ENCODE measurements at places on chromosomes 6 and 20.
A peak's percentile ranks its signal among the peaks of the same experiment; 100 is the strongest.

GRCh38 chr6:47391675-47392074 is 82.0 kb upstream of the TNFRSF21 start:
- H3K36me3 ChIP-seq = no peaks in the 10 kb centered on the region
- DNase-seq = no peak
- H3K27me3 ChIP-seq = peaks cover 7% of the 10 kb centered on the region
- H3K4me3 ChIP-seq = no peak overlapping the region

- H3K27me3 ChIP-seq = peaks cover 4% of the 10 kb centered on the region
- no peaks in the 10 kb centered on the region for H3K36me3 ChIP-seq
- H3K4me3 ChIP-seq = no peak overlapping the region
- H3K27ac ChIP-seq = no peak overlapping the region
- peak; percentile 71 for DNase-seq
These were observed 29.9 kb upstream of the FAM210B start for GRCh38 chr20:56328861-56329260.

DNA sequence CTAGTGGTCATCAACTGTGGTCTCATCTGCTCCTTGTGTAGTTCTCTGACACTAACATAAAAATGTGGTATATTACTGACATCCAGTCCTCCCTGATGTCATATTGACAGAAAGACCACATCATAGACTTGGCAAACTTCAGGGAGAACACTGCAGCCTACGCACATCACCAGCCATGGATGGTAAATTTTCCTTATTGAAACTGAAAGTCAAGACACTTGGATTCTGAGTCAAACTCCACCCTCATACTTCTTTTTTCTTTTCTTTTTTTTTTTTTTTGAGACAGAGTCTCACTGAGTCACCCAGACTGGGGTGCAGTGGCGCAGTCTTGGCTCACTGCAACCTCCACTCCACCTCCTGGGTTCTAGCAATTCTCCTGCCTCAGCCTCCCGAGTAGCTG is 25.4 kb downstream of the NDRG3 start:
- peak overlapping the region; percentile 65 for H3K27ac ChIP-seq
- DNase-seq = peak; percentile 68
- peaks cover 8% of the 10 kb centered on the region for H3K36me3 ChIP-seq
- no peaks in the 10 kb centered on the region for H3K27me3 ChIP-seq
- H3K4me1 ChIP-seq = peaks cover 12% of the 10 kb centered on the region
- H3K4me3 ChIP-seq = no peak overlapping the region

DNA sequence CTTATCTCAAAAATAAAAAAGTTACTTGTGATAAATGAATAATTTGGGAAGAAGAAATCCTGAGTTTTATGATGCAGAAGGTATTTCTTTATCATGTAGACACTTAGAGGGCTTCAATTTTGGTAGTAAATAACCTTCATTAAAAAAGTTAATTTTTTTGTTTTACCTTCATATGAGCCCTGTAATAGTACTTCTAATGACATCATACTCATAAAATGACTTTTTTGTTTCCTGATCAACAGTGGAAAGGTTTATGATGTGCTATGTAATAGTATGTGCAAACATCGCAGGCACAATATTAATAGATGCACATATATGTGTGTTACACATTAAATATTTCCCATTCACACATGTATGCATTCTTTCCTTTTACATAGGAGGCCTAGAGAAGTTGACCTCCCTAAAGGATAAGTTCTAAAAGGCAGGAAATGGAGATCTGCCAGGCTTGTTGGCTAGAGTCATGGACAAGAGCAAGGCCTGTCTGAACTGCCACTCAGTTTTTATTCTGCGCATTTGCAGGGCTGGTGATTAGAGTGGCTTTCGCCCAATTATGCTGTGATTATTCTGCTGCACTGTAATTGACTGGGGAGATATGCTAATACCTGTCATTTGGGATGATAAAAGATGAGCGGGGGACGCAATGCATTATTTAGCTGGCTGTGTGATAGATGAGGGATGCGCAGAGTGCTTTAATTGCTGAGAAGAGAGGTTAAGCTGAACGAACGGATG is 272.6 kb downstream of the TMEM242 start:
- H3K27me3 ChIP-seq = no peaks in the 10 kb centered on the region
- no peak overlapping the region for H3K4me3 ChIP-seq
- DNase-seq = no peak
- H3K27ac ChIP-seq = no peak overlapping the region
- H3K4me1 ChIP-seq = peaks cover 18% of the 10 kb centered on the region

GRCh38 chr6:41648921-41649320 is 10.7 kb downstream of the MDFI start:
- no peak overlapping the region for H3K4me3 ChIP-seq
- H3K27me3 ChIP-seq = no peaks in the 10 kb centered on the region
- no peak for DNase-seq

DNA sequence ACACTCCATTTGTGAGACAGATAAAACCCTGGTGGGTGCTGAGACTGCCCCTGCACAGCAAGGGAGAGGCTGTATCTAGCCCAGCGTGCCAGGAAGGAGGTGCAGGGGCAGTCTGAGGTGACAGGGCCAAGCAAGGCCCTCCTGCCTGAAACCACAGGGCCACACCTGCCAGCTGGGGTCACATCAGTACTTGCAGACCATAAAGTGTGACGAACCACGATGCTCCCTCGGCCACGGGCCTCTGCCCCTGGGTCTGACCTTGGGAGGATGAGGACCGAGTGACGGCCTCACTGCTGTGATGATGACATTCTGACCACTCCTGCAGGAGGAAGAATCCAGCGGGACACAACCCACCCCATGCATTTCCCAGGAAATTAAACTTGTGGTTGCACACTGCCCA is 75.1 kb downstream of the NINL start:
- no peak for DNase-seq
- H3K4me1 ChIP-seq = no peaks in the 10 kb centered on the region

DNA sequence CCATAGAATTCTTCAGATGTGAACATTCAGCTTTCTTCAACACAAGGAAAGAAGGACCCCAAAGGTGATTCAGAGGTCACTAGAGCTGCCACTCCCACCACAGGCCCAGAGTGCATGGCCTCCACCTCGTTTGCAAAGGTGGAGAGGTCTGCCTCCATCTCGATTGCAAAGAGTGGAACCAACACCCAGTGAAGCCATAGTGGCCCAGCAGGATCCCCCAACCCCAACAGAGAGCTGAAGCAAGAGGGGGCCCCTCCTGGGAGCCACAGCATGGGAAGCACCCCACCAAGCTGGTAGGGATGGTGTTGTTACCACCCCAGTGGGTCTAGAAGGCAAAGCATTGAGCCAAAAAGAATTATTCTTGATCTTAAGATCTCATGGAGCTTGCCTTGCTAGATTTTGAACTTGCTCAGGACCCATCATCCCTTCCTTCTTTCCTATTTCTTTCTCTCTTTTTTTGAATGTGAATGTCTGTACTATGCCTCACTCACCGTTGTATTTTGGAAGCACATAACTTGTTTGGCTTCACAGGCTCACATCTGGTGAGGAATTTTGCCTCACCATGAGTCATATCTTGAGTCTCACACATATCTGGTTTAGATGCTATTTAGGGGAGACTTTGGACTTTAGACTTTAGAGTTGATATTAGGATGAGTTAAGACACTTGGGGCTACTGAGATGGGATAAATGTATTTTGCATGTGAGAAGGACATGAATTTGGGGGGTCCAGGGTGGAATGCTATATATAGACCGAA is 119.2 kb downstream of the ANKRD60 start:
- H3K4me1 ChIP-seq = no peaks in the 10 kb centered on the region
- H3K27me3 ChIP-seq = peaks cover 8% of the 10 kb centered on the region
- H3K36me3 ChIP-seq = no peaks in the 10 kb centered on the region
- DNase-seq = no peak

DNA sequence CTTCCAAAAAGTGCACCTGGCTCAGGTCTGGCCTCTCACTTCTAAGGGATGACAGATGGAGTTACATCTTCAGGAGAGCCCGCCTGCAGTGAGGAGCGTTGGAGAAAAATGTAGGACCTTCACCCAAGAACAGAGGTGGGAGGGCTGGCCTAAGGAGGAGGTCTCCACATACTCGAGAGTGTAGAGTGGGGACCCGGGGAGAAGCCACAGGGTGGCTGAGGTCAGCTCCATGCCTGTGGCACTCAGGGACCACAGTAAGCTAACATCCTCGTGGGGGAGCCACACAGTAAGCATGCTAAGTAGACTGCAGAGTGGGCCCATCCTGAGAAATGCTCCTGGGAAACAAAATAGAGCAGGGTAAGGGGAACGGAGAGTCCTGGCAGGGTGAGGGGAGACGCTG is 24.0 kb downstream of the AAR2 start:
- no peaks in the 10 kb centered on the region for H3K4me1 ChIP-seq
- H3K27ac ChIP-seq = no peak overlapping the region
- no peak overlapping the region for H3K4me3 ChIP-seq
- no peaks in the 10 kb centered on the region for H3K27me3 ChIP-seq

- no peak overlapping the region for H3K27ac ChIP-seq
- H3K27me3 ChIP-seq = peaks cover 14% of the 10 kb centered on the region
- no peaks in the 10 kb centered on the region for H3K4me1 ChIP-seq
- no peaks in the 10 kb centered on the region for H3K36me3 ChIP-seq
- no peak overlapping the region for H3K4me3 ChIP-seq
These were observed 158.6 kb upstream of the PREP start for GRCh38 chr6:105561486-105561885.

DNA sequence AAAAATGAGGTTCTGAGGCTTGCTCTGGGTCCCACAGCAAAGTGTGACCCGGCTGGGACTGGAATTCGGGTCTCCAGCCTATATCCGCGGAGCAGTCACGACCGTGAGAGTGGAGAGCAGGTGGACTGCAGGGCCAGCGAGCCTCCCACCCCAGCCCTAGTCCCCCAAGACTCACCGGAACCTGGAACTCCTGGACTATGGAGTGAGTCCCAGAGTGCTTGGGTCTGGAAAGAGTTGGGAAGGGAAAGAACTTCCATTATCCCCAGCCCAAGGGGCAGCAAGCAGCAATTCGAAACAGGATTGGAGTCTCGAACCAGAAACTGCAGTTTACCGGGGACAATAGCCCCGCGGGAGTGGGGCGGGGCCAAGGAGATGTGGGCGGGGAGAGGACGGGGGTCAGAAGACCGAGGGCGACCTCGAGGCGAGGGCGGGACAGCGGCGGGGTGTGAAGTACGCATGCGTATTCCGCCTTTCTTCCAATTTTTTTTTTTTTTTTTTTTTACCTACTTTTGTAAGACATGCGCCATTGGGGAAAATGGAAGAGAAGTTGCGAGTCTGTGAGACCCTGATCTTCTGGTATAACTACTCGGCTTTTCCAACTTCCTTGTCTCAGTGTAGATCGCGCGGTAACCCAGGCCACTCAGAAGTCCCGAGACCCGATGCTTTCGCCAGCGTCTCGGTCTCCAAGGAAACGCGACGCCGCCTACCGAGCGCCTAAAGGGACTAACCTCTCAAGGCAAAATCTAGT is at the start of gene C20orf96:
C20orf96 (minus strand) TSS at position 667 of the 748 bp plus-strand sequence; CDS start at position 527, 140 bp downstream.
- H3K4me1 ChIP-seq = peaks cover 25% of the 10 kb centered on the region
- no peak within 1 kb of the TSS for H3K4me3 ChIP-seq
- H3K27me3 ChIP-seq = no peaks in the 10 kb centered on the region
- peaks cover 4% of the 10 kb centered on the region for H3K36me3 ChIP-seq
- peak; percentile 97 for DNase-seq
- no peak within 1 kb of the TSS for H3K27ac ChIP-seq

DNA sequence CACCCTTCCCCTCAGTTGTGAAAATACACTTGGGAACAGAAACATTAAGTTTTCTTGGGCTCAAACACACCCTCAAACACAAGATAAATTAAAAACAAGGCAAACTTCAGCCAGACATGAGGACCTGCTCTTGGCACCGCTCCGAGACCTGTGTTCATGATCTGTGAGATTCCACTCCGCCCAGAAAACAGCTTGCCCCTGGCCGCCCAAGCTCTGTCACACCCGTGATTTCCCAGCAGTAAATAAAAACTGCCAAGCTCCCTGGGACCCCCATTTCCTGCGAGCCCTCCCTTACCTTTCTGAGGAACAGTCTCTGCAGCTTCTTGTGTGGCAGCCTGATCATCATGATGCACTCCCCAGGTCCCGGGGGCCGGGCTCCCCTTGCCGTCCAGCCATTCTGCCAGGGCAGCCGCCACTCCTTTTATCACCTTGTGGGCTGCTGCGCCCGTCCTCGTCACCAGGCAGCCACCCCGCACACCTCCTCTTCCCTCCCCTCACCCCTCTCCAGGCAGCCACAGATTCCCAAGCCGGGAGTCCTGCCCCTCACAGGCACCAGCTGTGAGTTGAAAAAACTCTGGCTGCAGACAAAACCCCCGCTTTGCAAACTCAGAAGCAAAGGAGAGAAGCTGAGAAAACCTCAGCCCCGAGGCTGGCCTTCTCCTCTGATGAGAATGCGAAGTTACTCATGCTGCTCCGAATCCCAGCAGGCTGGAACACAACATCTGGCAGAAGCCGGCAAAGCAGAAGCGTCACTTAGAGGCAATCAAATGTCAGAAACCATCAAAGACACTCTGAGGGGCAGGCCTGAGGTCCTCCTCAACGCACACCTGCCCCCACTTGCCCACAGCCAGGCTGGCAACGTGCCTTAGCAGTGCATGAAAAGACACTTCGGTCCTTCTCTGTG is 130.4 kb upstream of the RPS6KA2 start:
- peaks cover 3% of the 10 kb centered on the region for H3K36me3 ChIP-seq
- peaks cover 35% of the 10 kb centered on the region for H3K27me3 ChIP-seq
- H3K4me1 ChIP-seq = peaks cover 20% of the 10 kb centered on the region
- H3K4me3 ChIP-seq = peak overlapping the region; percentile 43
- DNase-seq = no peak
- no peak overlapping the region for H3K27ac ChIP-seq

DNA sequence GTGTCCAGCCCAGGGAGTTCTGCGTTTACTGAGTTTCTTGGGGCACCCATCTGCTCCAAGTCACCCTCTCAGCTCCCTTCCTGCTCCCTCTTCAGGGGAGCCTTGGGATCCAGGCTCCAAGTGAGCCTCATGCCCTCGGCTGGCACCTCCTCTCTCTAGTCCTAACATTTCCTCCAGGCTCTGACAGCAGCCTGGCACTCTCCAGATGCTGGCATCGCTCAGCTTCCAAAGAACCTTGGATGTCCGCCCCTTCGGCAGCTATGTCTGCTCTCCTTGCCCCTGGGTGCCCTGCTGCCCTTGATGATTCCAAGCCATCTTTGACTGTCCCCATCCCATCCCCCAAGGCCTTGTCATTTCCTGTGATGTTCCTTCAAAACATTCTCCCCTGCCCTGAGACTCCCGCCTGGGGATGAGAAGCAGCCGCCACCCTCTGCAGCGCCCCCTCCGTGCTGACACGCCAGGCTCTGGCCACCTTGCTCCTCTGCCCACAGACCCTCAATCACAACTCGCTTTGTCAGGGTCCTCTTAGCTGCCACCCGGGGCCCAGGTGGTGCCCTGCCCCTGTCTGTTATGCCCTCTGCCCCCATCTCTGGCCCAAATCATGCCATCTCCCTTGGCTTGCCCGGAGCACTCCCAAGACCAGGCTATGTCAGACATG is 6.6 kb upstream of the GFRA4 start:
- peaks cover 43% of the 10 kb centered on the region for H3K27me3 ChIP-seq
- no peak overlapping the region for H3K27ac ChIP-seq
- DNase-seq = no peak
- no peak overlapping the region for H3K4me3 ChIP-seq
- H3K36me3 ChIP-seq = peaks cover 2% of the 10 kb centered on the region

Measured in activated CD4-positive, alpha-beta T cell treated with anti-CD3 and anti-CD28 coated beads, Interleukin-2, amount 10 ng/mL, durations not matched to agents 24 days and 14 days (primary cell).